ENCODE measurements at places on chromosomes 1 and 21.

GRCh38 chr1:222047366-222047765 lies 305.5 kb upstream of the DUSP10 start:
- DNase-seq: no peak

DNA sequence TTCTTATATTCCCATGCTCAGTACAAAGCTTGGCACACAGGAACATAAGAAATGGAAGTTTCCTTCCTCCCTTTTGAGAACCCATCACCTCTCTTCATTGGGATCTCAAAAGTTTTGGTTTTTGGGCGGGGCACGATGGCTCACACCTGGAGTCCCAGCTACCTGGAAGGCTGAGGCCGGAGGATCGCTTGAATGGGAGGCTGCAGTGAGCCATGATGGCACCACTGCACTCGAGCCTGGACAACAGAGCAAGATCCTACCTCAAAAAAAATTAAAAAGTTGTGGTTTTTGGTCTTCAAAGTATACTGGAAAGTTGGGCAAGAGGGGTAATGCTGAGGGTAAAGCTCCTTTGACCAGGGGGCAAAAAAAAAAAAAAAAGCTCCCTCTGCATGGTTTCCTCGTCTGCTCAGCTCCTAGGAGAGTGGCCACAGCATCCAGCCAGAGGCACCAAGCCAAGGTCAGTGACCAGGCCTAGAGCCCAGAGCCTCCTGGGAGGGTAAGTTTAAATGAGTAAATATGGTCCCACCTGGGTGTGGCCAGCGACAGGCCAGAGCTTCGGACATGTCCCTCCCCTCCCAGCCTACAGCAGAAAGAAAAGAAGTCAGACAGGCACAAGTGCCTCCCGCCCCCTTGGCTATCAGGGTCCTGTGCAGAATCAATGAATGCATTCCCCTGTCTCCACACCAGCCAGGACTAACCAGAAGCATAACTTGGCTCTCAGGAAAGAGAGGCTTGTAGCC lies 5.0 kb downstream of the MEF2D start:
- no peak for DNase-seq

DNA sequence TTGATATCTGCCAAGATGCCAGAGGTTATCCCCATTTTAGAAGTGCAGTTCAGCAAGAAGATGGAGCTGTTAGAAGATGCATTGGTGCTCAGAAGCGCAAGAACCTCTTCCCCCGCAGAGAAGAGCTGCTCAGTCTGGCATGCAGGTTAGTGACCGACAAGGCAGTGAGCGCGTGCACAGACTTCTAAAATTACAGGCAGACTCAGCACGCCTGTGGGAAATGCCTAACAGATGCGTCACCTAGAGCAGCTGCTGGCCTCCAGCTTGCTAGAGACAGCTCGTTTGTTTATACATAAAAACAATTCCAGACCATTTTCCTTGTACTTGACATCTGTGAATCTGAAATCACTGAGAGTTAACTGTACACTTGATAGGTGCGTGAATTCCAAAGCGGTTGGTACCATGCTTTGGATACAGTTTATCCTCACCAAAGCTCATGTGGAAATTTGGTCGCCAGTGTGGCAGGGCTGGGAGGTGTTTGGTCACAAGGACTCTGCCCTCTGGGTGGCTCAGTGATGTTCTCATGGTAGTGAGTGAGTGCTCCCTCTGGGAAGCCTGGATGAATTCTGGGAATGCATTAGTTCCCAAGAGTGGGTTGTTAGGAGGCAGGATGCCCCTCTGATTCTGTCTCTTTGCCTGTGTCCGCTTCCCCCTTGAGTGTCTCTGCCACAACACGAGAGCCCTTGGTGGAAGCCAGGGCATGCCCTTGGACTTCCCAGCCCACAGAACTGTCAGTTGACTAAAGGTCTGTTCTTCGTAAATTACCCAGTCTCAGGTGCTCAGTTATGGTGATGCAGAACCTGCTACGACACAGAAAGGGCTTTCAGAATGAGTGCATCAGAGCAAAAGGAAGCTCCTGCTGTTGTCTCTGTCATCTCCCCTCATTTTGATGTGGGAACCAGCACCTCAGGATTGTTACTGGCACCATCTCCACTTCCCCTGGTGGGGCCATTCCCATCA lies 24.4 kb downstream of the SNAP47 start:
- DNase-seq: peak; percentile 97

GRCh38 chr1:16614361-16615252 lies 1.2 kb upstream of the NBPF1 start:
- no peak for DNase-seq

DNA sequence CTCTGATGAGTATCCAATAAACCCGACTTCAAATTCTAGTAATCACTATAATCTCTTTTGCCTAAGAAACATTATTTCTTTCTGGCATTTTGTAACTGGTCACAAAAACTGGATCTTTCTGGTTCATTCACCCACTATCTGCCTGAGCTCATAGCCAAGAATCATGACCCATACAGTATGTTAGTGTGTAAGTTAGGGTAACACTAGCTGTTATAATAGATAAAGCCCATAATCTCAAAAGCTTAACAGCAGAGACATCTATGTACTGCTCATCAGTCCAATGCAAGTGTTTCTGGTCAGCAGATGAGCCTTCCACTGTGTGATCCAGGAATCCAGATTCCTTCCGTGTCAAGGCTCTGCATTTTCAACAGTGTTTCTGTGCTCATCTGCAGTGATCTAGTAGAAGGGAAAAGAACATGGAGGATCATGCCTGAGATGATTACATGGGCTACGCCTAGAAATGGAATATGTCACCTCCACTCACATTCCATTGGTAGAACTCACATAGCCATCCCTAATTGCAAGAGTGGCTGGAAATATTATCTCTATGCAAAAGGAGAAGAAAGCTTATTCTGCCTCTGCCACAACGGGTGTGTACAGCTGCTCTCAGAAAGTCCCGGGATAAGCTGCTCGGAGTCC lies 27.7 kb downstream of the RRAGC start:
- DNase-seq: no peak

DNA sequence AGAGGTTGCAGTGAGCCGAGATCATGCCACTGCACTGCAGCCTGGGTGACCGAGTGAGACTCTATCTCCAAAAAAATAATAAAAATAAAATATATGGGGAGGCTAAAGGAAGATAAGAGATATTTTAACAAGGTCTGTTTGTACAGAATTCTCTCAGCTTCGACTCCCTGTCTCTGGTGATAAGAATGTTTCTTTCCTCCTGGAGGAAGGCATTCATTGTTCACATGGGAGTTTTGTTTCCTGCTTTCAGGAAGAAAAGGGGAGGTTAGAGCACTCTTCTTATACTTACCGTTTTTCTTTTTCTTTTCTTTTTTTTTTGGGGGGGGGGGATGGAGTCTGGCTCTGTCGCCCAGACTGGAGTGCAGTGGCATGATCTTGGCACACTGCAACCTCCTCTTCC lies 2.0 kb upstream of the NAXE start:
- DNase-seq: no peak

DNA sequence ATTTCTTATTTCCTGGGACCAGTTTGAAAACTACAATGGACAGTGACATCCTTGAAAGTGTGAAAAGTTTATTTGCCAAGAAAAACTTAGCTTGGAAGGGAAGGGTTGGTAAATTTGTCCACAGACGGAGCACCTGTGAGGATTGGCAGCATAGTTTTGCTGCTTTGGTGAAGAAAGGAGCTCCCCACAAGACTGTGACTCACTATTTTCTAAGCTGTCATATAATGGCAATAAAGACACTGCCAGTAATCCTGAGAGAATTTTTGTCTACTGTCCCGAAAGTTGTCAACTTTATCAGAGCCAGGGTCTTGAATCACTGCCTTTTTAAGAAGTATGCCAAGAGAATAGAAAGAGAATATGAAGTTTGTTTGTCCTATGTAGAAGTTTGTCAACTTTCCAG lies 230.8 kb downstream of the NEGR1 start:
- DNase-seq: no peak

GRCh38 chr1:60936163-60936562 lies 146.2 kb upstream of the NFIA start:
- DNase-seq: no peak

- no peak for DNase-seq
Measured at GRCh38 chr1:9849691-9850441, 26.1 kb upstream of the CLSTN1 start.

DNA sequence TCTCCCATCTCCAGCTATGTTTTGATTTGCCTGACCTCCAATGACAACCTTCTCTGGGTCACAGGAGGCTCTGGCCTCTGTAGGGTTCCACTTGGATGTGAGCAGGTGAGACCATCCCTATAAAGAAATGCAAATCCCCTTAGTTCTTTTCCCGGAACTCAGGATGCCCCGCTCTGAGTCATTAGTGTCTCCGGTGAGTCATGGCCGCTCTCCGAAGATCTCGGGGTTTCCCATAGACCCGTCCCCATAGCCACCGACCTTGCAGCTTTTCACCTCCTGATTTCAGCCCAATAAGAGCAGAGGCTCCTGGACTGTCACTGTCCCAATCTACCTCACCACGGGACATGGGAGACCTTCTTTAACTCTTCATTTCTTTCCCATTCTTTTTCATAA lies 98.2 kb downstream of the PGBD5 start:
- no peak for DNase-seq

DNA sequence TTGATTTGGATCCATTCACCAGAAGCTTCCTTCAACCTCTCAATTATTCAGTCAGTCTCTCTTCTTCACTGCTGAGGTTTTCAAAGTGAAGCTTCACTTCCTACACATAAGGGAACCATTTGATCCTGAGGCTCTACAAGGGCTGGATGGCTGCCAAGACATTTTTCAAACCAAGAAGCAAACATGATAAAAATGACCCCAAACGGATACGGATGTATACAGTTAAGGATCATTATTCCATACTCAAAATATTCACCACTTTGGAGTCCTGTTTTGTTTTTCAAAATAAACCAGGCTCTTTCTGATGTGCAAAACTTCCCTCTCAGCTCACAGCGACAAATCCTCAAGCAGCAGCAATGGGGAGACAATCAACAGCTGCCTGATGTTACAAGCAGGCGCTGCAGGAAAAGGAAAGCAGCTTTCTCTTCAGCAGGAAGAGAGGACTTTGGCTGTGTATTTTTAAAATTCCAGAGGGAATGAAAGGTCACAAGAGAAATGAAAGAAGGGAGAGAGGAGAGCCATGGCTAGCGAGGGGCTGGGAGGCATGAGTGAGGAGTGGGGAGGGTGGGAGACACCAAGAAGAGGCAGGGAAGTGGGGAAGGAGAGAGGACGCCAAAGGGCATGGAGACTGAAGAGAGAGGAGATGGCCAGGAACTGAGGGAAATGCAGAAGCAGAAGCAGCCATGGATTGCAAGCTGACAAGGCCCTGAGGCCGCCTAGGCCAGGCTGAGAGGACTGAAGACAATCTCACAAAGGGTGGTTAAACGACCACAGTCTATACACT lies 145.4 kb downstream of the SLC45A1 start:
- DNase-seq: peak; percentile 40

- no peak for DNase-seq
Measured at GRCh38 chr1:51019811-51020210, 49.8 kb downstream of the CDKN2C start.

- no peak for DNase-seq
Measured at GRCh38 chr1:85151446-85151845, 49.4 kb downstream of the SYDE2 start.

- DNase-seq: peak; percentile 8
Measured at GRCh38 chr1:52904927-52905698, 16.4 kb downstream of the ECHDC2 start.
